ENCODE measurements at places on chromosomes 11 and 22. TPM values are rescaled to one million over a fixed set of nuclear protein-coding genes. Genes with fewer than 3 reads are reported as not detected.

Gene CREBZF
- 38.4 TPM for total RNA-seq

DNA sequence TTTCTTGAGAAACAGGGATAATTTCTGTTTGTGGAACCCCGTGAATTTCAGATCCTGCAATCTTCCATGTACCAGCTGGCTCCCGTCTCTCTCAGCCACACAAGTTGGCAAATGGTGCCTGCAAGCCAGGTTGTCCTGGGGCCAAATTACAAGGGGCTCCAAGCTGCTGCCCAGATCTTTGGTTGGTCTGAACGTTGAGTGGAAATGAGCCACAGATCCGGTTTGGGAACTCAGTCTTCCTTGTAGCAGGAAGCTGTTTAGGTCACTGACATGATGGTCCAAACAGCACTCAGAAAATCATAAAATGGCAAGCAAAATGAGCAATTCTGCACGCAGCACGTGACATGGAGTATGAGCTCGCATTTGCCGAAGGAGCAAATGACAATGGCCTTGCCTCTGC lies 1496.4 kb downstream of the TBC1D22A start:
- DNase-seq = no peak

Gene ADORA2A
- 45.2 TPM for total RNA-seq

DNA sequence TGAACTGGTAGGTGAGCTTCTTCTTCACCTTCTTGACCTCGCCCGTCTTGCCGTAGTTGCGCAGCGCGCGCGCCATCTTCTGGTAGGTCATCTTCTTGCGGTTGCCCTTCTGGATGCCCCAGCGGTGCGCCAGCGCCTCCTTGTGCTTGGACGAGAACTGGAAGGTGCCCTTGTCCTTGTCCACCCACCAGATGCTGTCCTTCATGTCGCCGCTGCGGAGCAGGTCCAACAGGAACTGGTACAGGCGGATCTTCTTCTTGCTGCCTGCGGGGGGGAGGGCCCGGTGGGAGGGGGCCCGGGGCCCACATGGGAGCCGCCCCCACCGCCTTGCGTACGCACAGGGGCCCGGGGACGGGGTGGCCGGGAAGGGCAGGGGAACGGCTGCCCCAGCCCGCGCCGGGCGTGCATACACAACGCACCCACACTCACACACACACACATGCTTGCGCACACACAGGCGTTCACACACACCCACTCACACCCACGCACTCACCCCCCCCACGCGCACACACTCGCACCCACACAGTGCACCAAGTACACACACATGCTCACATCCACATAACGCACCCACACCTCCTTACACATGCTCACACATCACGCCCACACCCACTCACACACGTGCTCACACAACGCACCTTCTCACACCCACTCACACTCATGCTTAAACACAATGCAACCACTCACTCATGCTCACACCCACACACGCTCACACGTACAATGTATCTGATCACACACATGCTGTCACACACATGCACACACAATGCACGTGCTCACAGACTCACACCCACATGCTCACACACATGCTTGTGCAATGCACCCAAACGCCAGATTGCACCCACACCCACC lies 3.0 kb upstream of the MYBPC3 start:
- peak; percentile 52 for DNase-seq

GRCh38 chr11:103673773-103674172 lies 362.7 kb upstream of the DDI1 start:
- DNase-seq = no peak

Gene OR5I1
- total RNA-seq = not detected

DNA sequence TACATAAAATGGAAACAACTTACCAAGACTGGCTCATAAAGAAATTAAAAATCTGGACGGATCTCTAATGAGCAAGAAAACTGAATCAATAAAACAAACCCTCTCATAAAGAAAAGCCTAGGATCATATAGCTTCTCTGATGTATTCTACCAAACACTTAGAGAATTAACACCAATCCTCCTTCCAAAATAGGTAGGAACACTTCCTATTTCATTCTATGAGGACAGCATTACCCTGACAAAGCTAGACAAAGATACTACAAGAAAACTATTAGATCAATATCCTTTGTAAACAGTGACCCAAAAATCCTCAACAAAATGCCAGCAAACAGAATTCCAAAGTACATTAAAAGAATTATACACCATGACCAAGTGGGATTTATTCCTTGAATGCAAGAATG lies 52.9 kb upstream of the CLTCL1 start:
- DNase-seq = no peak

- peak; percentile 45 for DNase-seq
Observed at GRCh38 chr11:57566905-57567514, 462 bp downstream of the UBE2L6 start.

- DNase-seq = no peak
Observed at GRCh38 chr11:26204101-26204500, 127.8 kb upstream of the ANO3 start.

DNA sequence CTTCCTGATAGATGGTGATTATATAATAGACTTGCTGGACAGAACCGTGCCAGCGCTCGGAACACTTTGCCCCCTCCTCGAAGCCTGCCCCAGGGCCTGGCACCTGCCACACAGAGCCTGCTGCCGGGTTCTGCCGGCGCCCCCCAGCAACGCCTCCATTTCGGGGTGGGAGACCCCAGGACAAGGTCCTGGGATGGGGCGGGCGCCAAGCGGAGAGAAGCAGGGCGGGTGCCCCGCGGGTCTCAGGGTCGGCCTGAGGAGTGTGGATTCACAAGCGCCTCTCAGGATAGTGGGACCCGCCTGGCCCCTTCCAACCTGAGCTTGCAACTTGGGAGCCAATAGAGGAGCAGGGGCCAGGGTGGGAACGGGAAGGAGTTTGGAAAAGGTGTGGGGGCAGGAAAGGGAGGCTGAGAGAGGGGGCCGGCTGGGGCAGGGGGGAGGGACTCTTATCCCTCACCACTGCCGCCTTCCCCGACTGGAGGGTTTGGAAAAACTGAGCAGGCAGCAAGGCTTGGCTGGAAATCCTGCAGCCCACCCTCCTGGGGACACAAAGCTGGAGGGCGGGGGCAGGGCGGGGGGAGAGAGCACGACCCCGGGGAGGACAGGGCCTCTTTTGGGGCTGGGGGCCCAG lies 3.3 kb upstream of the BCL9L start:
- peak; percentile 65 for DNase-seq

DNA sequence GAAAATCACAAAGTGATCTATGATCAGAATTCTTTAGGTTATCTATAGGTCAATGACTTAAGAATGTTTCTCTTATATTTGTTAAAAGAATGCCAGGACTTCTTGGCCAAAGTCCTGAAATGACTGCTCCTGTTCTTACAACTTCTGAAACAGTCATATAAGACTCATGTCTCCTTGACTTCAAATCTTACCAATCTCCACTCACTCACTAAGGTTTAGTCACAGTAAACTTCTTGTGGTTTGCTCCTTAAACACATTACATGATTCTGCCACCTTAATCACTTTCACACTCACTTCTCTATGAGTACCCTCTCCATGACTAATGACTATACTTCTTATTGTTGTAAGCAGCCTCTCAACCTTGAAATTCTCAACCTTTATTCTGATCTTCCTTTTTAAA lies 648.7 kb upstream of the CCDC179 start:
- DNase-seq = no peak

DNA sequence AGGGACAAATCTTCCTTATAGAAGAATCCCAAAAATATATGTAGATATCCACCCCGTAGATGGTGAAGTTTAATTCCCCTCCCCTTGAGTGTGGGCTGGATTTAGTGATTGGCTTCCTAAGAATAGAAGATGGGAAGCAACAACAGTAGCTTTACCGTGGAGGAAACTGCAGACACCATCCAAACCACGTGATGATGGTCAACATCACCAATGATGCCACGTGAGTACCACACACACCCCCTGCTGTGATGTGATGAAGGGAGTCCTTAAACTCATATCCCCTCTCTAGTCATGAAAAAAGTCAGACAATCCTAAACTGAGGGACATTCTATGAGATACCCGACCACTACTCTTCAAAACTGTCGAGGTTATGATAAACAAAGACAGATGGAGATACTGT lies 76.4 kb upstream of the SLC22A12 start:
- no peak for DNase-seq

DNA sequence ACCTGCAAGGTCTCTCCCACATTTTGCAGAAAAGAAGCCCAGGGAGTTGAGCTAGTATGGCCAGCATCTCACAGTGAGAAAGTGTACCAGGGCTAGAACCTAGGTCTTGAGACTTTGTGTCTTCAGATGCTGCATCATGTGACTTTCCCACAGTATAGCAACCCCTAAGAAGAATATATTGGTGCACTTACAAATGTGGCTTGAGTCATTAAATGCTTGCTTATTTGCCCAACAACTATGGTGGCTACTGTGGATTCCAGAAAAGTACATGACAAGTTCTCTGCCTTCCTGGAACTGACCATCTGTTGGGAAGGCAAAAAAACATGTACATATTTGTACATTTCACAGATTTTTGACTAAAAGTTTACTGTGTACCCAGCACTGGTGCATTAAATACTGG lies 55.0 kb downstream of the POLD3 start:
- no peak for DNase-seq

Gene OR52I2
- total RNA-seq = not detected

Gene TNKS1BP1
- total RNA-seq = 22.1 TPM

- no peak for DNase-seq
Observed at GRCh38 chr11:110921742-110922521, 209.7 kb upstream of the ARHGAP20 start.

Gene CCDC34
- 27.9 TPM for total RNA-seq

- no peak for DNase-seq
Observed at GRCh38 chr11:103157542-103157941, 48.3 kb downstream of the DYNC2H1 start.

GRCh38 chr11:33777906-33778305 lies 3.6 kb upstream of the FBXO3 start:
- no peak for DNase-seq

DNA sequence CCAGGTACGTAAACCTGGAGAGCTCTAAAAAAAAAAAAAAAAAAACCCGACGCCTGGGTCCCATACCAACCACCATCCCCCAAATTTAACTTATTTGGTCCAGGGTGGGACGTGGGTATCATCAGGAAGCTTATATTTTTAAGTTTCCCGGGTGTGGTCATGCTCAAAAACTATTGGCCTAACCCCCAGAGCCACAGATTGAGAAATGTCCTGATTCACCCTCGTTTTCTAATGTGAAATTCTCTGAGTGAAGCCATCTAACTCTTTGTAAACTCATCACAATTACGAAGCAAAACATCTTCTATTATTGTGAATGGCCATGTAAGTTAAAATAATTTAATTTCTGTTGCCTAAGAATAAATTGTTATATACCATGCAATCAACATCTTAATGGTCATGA lies 29.6 kb downstream of the PAK1 start:
- no peak for DNase-seq

Gene SPON1
- total RNA-seq = 0.95 TPM

- peak; percentile 61 for DNase-seq
Observed at GRCh38 chr11:122882857-122883645, 492 bp downstream of the JHY start.

GRCh38 chr11:121210445-121211080 lies 82.0 kb upstream of the SC5D start:
- DNase-seq = no peak

Gene TMEM191B
- 1.7 TPM for total RNA-seq

Gene RTN4R
- total RNA-seq = 3.5 TPM

DNA sequence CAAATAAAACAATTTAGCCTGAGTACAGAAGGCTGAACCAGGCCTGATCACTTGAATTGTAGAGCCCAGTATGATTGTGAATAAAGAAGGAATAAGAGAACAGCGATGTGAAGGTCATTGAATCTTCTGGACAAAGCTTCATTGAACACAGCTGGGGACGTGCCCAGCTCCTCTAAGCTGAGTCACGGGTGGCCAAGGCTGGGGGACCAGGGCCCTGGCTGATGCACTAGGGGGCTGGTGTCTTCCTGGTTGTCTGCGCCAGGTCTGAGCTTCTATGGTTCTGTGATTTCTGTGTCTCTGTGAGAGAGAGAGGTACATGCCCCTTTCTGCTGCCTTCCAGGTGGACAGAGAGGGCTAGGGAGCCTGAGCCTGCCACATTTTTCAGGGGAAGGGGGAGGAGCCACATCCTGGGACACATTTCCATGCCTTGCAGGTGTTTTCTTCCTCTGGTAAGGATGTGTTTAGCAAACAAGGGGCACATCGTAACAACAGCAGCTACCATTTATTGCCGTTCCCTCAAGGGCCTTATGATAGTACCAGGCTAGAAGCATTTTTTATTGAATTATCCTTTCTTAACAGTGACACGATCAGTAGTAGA lies 135.7 kb downstream of the C11orf91 start:
- DNase-seq = no peak

GRCh38 chr11:83060965-83061364 lies 10.7 kb downstream of the RAB30 start:
- no peak for DNase-seq

Gene DRD2
- not detected for total RNA-seq

DNA sequence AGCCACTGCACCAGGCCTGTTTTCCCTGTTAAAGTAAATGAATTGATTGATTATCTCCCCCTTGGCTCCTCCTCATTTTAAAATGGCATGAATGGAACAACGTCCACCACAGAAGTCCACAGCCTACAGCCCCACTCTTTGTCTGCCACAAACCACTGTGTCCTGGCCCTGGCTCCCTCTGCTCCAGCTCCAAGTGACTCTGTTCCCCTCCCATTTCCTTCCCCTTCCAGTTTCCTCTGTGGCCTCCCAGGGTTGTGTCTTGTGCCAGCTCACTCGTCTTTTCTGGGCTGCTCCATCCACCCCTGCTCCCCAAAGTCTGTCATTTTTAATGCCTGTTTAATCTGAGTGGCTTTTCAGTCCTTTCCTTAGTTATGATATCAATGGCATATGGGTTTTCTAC lies 52.4 kb upstream of the CD5 start:
- DNase-seq = no peak

- DNase-seq = no peak
Observed at GRCh38 chr11:120352405-120352804, 16.2 kb downstream of the ARHGEF12 start.

- DNase-seq = no peak
Observed at GRCh38 chr11:85748455-85748891, 62.5 kb downstream of the SYTL2 start.

GRCh38 chr22:31122532-31123291 lies at the start of gene INPP5J:
TSS of gene INPP5J (plus strand) at chr22:31122966. CDS start at chr22:31123015, 49 bp downstream.
- no peak for DNase-seq

GRCh38 chr22:36761553-36762240 lies 14.2 kb downstream of the IFT27 start:
- no peak for DNase-seq

GRCh38 chr22:39947220-39948216 lies 12.7 kb upstream of the TMA7B start:
- DNase-seq = no peak

DNA sequence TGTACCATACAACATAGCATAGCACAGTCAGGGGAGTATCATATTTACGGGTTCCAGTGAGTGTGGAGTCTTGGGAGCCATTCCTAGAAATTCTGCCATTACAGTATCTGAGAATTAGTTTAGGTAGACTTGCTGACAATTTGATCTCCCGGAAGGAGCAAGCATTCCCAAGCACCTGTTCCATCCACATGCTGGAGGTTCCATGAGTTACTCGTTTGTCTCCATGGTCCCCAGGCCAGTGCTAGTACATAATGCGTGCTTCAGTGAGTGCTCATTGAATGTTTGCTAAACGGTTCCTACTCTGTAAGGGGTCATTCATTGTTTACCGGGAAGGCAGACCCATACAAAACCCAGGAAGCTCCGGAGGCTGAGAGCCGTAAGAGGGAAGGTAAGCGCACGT lies 27.4 kb upstream of the MYOD1 start:
- no peak for DNase-seq

Gene GNB1L
- 14.5 TPM for total RNA-seq

Gene TRIM29
- total RNA-seq = not detected
